ENCODE measurements at places on chromosomes 12 and 14. TPM values are rescaled to one million over a fixed set of nuclear protein-coding genes. Genes with fewer than 3 reads are reported as not detected.

Gene FGD4
- 54.6 TPM for total RNA-seq

Gene TGM1
- total RNA-seq, result 2.9 TPM

Gene C1RL
- total RNA-seq, result 48.6 TPM

Gene HELB
- total RNA-seq, result 4.1 TPM

Gene MIP
- total RNA-seq, result not detected

Gene GALNT6
- total RNA-seq, result 41.0 TPM

Gene GPR68
- total RNA-seq, result 0.58 TPM

Gene DHH
- total RNA-seq, result 0.50 TPM

Gene MDGA2
- not detected for total RNA-seq

Gene TAS2R46
- total RNA-seq, result 0.95 TPM

Gene CMA1
- 4.4 TPM for total RNA-seq

Gene GALNT4
- total RNA-seq, result 57.1 TPM

Gene WIF1
- 0.25 TPM for total RNA-seq

Gene FOXN4
- total RNA-seq, result not detected

Gene AICDA
- not detected for total RNA-seq

Gene NID2
- 15.5 TPM for total RNA-seq

Gene MBD6
- total RNA-seq, result 116 TPM

Gene OLR1
- not detected for total RNA-seq

Gene SPIC
- 0.39 TPM for total RNA-seq

Gene MANSC1
- total RNA-seq, result 62.8 TPM

Gene ABCD2
- total RNA-seq, result 0.15 TPM
